ENCODE measurements at places on chromosomes 13 and 19. TPM values are rescaled to one million over a fixed set of nuclear protein-coding genes. Genes with fewer than 3 reads are reported as not detected.

- no peaks in the 10 kb centered on the region for H3K36me3 ChIP-seq
- no peak for DNase-seq
- H3K27me3 ChIP-seq: no peaks in the 10 kb centered on the region
- H3K4me1 ChIP-seq: no peaks in the 10 kb centered on the region
- H3K4me3 ChIP-seq: no peak overlapping the region
- H3K27ac ChIP-seq: no peak overlapping the region
Measured at GRCh38 chr13:29143847-29144246, 323.7 kb downstream of the MTUS2 start.

FBN3 gene
- 3.5 TPM for polyA plus RNA-seq

DNA sequence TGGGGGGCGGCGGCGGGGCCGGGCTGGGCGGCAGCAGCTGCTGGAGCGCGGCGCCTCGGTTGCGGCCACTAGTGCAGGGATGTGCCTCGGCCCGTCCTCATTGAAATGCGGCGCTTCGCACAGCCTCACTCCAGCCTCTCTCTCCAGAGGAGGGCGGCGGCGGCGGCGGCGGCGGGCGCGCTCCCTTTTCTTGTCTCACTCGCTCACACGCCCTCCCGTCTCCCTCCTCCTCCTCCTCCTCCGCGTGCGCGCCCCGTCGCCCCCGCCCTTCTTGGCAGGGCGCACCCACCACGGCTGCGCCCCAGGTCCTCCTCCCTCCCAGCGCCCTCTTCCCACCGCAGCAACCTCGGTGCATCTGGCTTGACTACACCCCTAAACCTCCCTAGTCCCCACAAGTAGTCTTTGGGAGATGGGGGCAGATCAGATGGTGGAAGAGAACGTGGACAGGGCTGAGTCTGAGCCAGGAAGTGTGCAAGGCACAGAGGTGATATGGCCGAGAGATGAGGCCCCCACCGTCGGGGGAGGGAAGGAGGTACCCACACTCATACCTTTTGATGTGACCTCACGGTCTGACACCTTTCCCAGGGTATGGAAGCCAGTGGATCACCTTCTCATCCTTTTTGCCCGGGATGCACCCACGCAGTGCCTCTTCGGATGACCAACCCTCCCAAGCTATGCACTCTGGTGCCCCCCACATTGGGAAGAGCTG lies at the start of gene DCLK1:
Gene DCLK1, minus strand, starts transcription at position 161 of the 709 bp plus-strand sequence.
- H3K27me3 ChIP-seq: peaks cover 30% of the 10 kb centered on the region
- no peaks in the 10 kb centered on the region for H3K36me3 ChIP-seq
- peak; percentile 42 for DNase-seq
- H3K4me3 ChIP-seq: peak within 1 kb of the TSS; percentile 32

DNA sequence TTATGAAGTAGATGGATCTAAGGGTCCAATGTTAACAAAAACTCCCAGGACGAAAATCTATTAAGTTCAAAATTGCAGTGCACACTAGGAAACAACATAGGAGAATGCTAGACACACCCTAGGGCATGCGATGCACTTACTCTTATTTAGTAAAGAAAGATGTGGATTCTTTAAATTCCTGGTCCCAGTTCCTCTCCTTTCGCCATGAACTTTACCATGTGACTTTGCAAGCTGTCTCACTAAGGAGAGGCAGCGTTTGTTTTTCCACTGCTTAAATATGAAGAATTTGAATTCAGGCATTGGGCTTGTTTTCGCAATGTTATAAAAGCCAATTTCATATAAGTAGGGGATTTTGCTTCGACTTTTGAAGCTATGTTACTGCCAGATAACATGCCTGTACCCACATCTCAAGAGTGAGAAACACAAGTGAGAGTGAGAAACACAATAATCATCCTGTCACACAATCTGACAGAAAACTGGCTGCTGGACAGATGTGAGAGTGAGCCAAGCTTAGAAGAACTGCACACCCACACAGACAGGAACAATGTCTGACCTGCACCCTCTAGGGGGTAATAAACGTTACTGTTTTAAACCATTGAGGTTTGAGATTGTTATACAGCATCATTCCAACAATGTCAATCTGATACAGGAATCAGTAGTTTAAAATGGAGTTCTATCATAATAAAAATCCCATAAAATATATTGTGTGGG lies 1308.4 kb downstream of the SLITRK5 start:
- H3K27ac ChIP-seq: no peak overlapping the region
- H3K27me3 ChIP-seq: no peaks in the 10 kb centered on the region
- H3K4me1 ChIP-seq: no peaks in the 10 kb centered on the region
- no peak overlapping the region for H3K4me3 ChIP-seq
- H3K36me3 ChIP-seq: no peaks in the 10 kb centered on the region
- DNase-seq: no peak

GRCh38 chr19:6412447-6413091 lies 12.0 kb downstream of the KHSRP start:
- H3K27me3 ChIP-seq: no peaks in the 10 kb centered on the region
- H3K4me1 ChIP-seq: peaks cover 3% of the 10 kb centered on the region
- peak; percentile 57 for DNase-seq
- H3K4me3 ChIP-seq: no peak overlapping the region
- peaks cover 36% of the 10 kb centered on the region for H3K36me3 ChIP-seq

ZNF737 gene
- 21.2 TPM for polyA plus RNA-seq

CCDC70 gene
- 0.15 TPM for polyA plus RNA-seq

DNA sequence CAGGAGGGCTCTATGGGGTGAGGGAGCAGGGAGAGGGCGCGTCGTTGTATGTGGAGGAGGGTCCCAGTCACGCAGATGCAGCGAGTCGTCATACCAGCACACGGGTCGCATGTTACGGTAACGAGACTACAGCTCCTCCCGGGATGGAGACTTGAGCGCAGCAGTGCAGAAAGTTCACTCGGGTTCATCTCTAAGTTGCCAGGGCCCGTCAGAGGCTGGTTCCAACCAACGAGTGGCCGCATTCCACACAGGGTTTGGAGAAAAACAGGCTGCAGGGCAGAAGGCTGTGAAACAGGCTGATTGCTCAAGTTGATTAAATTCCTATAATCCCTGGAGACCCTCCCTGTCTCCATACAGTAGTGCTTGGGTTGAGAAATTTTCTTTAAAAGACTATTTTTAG lies 21.9 kb upstream of the TTYH1 start:
- no peak overlapping the region for H3K27ac ChIP-seq
- no peak overlapping the region for H3K4me3 ChIP-seq
- H3K27me3 ChIP-seq: peaks cover 7% of the 10 kb centered on the region
- no peaks in the 10 kb centered on the region for H3K36me3 ChIP-seq
- no peaks in the 10 kb centered on the region for H3K4me1 ChIP-seq
- no peak for DNase-seq

- peaks cover 17% of the 10 kb centered on the region for H3K4me1 ChIP-seq
- no peak for DNase-seq
- H3K27ac ChIP-seq: no peak overlapping the region
- no peak overlapping the region for H3K4me3 ChIP-seq
- H3K27me3 ChIP-seq: no peaks in the 10 kb centered on the region
Measured at GRCh38 chr19:46907880-46908279, 47.1 kb downstream of the ARHGAP35 start.
